Stimulated activated CD8-positive, alpha-beta memory T cell treated with anti-CD3 and anti-CD28 coated beads, Interleukin-4, amount 100 ng/mL, for 1 hour (primary cell): ENCODE measurements at places on chromosomes 5 and 9.

DNA sequence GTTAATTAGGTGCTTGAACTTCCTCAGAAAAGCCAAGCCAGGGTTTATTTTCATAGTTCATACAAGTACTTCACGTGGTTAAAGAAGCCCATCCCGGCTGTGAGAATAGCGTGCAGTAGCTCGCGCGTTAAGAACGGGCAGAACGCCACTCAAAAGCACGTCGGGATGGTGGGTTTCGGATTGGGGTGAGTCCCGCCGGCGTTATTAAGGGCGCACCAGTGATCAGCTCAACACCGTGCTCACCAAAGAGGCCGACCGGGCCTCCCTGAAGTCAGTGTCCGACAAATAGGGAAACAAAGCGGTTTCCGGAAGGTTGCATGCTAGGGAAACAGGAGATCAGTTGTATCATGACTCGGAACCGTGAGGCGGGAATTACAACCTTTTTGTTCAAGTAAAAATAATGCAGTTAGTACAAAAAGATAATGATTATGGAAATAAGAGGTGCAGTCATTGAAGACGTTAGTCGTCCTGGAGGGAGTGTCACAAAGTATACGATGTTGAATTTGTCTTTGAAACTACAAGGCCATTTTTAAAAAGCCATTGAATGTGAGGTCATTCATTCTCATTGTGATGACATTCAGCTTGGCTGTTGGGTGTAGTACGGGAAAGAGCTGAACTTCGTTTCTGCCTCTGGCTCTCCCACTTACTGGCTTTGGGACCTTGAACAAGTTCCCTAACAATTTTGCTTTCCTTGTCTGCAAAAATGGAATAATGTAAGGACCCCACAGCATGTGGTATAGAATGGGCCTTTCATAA is 992 bp downstream of the SETD9 start:
- DNase-seq = peak; percentile 8

DNA sequence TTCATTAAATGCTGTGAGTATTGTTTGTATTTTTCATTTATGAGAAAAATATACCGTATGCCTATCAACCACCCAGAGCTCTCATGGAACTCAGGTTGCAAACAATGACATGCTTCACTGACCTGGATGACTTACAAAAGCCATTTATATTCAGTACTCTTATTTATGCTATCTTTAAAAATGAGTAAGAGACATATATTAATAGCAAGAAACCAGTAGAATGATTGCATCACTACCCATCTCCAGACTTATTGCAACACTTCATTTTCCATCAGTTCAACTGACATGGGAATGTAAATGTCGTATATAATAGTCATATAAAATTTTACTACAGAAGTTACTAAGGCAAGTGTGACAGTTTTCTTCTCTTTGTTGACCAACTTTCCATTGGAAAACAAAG is 69.1 kb downstream of the OTP start:
- DNase-seq = no peak

- DNase-seq = no peak
Observed at GRCh38 chr9:109994141-109994540, 213.8 kb downstream of the C9orf152 start.

- DNase-seq = no peak
Observed at GRCh38 chr9:70479880-70480291, 65.4 kb upstream of the KLF9 start.

DNA sequence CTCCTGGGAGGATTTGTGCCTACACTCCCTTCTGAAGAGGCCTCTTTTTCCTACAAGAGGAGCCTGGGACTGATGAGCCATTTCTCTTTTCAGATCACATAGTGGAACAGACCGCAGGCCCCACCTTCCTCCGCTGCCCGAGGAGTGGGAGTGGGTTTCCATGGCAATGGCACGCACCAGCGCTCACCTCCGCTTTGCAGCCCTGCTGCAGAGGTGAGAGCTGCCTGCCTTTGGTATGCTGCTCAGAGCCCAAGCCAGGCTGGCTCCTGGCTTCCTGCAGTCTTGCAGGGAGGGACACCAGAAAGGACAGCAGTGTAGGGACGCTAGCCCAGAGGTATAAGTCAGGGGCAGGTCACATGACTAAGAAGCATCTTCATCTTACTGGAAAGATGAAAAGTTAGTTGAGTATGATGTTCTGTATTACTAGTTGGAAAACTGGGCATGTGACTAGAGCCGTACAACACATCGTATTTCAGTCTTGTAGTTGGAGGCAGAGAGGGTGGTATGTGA is 12.4 kb downstream of the PTTG1 start:
- DNase-seq = no peak

DNA sequence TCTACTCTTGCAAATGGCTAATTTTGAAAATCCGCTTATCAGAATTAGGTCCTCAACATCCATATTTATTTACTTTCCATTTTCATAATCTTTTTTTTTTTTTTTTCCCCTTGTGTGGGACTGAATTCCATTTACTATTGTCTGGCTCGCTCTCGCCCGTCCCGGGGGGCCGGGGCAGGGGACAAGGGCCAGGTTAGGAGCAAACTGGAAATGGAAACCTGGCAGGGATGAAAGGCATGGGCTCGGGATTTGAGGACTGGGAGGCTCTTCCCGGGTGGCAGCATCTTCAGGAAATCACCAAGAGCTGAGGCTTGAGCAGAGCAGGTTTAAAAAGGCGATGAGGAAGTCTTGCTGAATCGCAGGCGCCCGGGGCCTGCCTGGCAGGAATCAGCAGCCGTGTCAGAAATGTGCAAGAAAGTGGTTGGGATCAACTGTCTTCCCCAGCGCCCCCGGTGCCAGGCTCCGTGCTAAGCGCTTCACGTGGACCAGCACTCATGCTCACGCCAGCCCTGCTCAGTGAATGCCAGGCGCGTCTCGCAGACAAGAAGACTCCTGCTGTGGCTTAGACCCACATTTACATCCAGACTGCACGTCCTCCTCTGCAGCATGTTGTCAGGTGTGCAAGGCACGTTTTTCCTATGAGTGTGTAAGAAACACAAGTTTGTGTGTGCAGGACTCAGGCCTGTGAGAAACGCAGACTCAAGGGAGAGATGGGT is 66.3 kb upstream of the UNC5A start:
- no peak for DNase-seq

GRCh38 chr5:175826980-175827379 is 44.4 kb upstream of the CPLX2 start:
- DNase-seq = no peak

GRCh38 chr5:56281489-56282165 is 48.5 kb upstream of the ANKRD55 start:
- no peak for DNase-seq

GRCh38 chr5:72324189-72324825 is 4.1 kb downstream of the PTCD2 start:
- no peak for DNase-seq

GRCh38 chr9:130963337-130963908 is 24.4 kb upstream of the FIBCD1 start:
- no peak for DNase-seq
